ENCODE measurements at places on chromosomes 5 and 9. TPM values are rescaled to one million over a fixed set of nuclear protein-coding genes. Genes with fewer than 3 reads are reported as not detected.

DNA sequence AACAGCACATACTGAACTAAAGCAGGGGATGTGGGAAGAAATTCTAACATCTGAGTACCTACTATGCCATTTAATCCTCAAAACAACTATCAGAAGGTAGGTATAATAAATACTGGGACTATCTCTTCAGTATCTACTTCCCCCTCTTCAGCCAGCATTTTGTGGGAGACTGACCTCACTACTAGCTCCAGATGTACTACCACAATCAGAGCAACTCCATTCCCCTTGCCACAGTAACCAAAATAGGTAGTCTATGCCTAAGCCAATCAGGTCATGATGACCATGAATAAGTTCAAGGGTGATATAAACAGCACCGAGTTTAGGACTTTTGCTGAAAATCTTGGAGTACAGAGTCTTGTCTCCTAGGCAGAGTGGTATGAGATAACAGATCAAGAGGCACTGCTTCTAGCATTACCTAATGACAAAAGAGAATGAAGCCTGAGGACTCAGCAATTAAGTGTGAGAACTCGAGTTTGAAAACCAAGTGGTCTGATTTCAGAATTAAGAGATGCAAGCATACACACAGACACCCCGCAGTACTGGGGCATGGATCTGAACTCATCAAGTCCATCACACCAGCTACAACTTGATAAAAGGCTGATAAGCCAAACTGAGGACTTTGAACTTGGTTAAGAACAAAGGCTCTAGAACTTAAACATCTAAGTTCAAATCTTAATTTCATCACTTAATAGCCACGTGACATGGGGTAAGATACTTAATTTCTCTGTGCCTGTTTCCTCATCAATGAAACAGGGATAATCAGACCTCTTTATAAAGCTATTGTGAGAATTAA is 9.7 kb downstream of the FNIP1 start:
- no peak overlapping the region for H3K27ac ChIP-seq
- H3K4me1 ChIP-seq, result no peaks in the 10 kb centered on the region
- H3K36me3 ChIP-seq, result no peaks in the 10 kb centered on the region
- no peak for DNase-seq
- H3K4me3 ChIP-seq, result no peak overlapping the region
- H3K27me3 ChIP-seq, result no peaks in the 10 kb centered on the region

DNA sequence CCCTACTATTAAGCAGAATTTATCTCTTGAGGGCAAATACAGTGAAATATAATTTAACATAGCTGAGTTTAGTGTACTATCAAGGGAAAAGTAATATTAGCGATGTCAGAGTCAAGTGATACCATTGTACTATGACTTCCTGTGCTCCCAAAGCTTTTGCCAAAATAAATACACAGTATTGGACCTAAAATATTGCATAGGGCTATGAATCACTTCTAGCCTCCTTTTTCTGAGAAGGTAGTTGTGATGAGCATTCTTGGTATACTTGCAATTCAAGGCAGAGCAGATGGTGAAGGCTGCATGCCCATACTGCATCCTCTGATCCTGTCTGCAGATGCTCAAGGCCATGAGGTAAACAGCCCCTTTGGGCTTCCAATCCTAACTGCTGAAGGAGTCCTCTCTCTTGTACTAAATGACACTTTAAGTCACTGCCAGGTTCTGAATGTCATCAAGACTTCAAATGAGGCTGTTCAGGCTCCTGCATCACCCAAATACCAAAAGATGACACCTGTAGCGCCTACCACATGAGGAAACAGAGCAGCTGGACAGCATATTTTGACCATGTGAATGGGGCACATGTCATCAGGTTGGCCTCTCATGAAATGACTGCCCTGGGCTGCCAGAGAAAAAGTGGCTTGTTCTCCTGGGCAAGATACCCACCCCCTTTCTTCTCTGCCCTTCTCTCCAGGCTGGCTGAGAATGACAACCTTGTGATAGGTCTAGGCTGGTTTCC is 29.7 kb upstream of the PPP2CA start:
- H3K36me3 ChIP-seq, result no peaks in the 10 kb centered on the region
- peaks cover 7% of the 10 kb centered on the region for H3K4me1 ChIP-seq
- no peak overlapping the region for H3K4me3 ChIP-seq
- no peaks in the 10 kb centered on the region for H3K27me3 ChIP-seq
- DNase-seq, result peak; percentile 65
- H3K27ac ChIP-seq, result no peak overlapping the region

- H3K36me3 ChIP-seq, result no peaks in the 10 kb centered on the region
- DNase-seq, result no peak
- peaks cover 8% of the 10 kb centered on the region for H3K4me1 ChIP-seq
- no peak overlapping the region for H3K27ac ChIP-seq
These were observed 121.1 kb downstream of the BOD1 start for GRCh38 chr5:173495225-173495904.

GRCh38 chr9:115978659-115979096 is 174.9 kb upstream of the PAPPA start:
- H3K4me3 ChIP-seq, result no peak overlapping the region
- H3K4me1 ChIP-seq, result no peaks in the 10 kb centered on the region
- H3K27me3 ChIP-seq, result no peaks in the 10 kb centered on the region
- H3K36me3 ChIP-seq, result no peaks in the 10 kb centered on the region

DNA sequence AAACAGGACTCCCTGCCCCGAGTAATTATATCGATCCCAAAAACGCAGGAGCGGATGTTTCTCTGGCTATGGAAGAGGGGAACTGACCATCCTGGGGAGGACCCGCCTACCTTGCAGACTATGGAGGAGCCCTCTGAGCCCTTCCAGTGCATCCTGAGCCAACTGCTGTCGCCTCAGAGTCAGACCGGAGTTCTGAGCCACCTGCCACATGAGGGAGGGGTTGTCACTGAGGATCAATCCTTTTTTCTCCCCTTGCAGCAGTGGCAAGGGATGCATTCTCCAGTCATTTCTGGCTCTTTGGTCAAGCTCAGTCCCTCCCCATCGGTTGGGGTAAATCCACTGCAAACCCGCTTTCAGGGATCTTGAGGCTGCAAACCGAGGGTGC is 709 bp downstream of the FANCG start:
- peak overlapping the region; percentile 68 for H3K4me3 ChIP-seq
- peak overlapping the region; percentile 70 for H3K27ac ChIP-seq
- DNase-seq, result no peak
- peaks cover 6% of the 10 kb centered on the region for H3K36me3 ChIP-seq
- H3K4me1 ChIP-seq, result peaks cover 7% of the 10 kb centered on the region

Gene NCBP1
- 42.9 TPM for total RNA-seq

Gene NMUR2
- not detected for total RNA-seq

Gene IFNA4
- total RNA-seq, result not detected

Data from fibroblast of lung (primary cell).